Hepatocyte (in vitro differentiated cells): ENCODE measurements at places on chromosomes 6 and 20. TPM values are rescaled to one million over a fixed set of nuclear protein-coding genes. Genes with fewer than 3 reads are reported as not detected.
A peak's percentile ranks its signal among the peaks of the same experiment; 100 is the strongest.

The TRIM15 gene
- 2.6 and 3.6 TPM in 2 replicates for total RNA-seq

The PLTP gene
- 144 and 176 TPM in 2 replicates for total RNA-seq

DNA sequence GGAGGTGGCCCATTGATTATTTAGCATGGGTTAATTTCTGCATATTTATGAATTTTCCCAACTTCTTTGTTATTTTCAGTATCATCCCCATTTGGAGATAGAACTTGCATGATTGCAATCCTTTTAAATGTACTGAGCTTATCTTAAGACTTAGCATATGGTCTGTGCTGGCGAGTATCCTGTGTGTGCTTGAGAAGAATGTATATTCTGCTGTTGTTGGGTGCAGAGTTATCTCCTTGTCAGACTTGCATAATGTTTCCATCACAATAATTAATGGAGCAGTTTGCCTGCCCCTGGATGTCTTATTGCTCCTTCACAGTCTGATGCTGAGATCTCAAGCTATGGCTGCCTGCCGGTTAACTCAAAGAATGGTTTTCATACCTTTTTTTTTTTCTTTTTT lies 112.6 kb downstream of the CDYL start:
- H3K27ac ChIP-seq, result no peak overlapping the region
- no peaks in the 10 kb centered on the region for H3K4me1 ChIP-seq
- no peak overlapping the region for H3K4me3 ChIP-seq
- DNase-seq, result no peak
- no peaks in the 10 kb centered on the region for H3K27me3 ChIP-seq
- H3K36me3 ChIP-seq, result no peaks in the 10 kb centered on the region

GRCh38 chr20:57332105-57333089 lies 2.8 kb downstream of the SPO11 start:
- H3K4me1 ChIP-seq, result no peaks in the 10 kb centered on the region
- peak; percentile 43 for DNase-seq
- H3K27ac ChIP-seq, result no peak overlapping the region
- H3K36me3 ChIP-seq, result no peaks in the 10 kb centered on the region
- peaks cover 7% of the 10 kb centered on the region for H3K27me3 ChIP-seq

GRCh38 chr6:26017632-26017966 lies 55.0 kb downstream of the TRIM38 start:
- no peak for DNase-seq
- H3K27ac ChIP-seq, result no peak overlapping the region
- no peaks in the 10 kb centered on the region for H3K27me3 ChIP-seq
- H3K4me1 ChIP-seq, result no peaks in the 10 kb centered on the region
- H3K36me3 ChIP-seq, result no peaks in the 10 kb centered on the region
- no peak overlapping the region for H3K4me3 ChIP-seq
